Fibroblast of gingiva (primary cell): ENCODE measurements at places on chromosomes 6 and 20.
A peak's percentile ranks its signal among the peaks of the same experiment; 100 is the strongest.

GRCh38 chr6:32194825-32195651 is 2.6 kb upstream of the GPSM3 start:
- DNase-seq: peak; percentile 48

DNA sequence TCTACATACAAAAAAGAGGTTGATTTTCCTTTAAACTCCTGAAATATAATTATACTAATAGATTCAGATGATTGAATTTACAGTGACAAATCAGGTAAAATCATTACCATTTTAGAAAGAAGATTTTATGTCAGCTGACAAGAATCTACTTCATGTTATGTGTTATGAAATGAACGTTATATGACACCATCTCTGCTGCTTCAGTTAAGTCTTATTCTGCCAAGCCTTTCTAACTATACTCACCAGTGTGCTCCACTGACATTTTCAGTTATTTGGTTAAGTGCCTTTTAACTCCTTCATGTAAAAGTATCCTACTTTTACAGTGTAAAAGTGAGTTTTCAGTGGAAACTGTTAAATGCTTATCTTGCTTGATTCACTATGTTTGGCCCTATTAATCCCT is 80.4 kb downstream of the RWDD2A start:
- peak; percentile 62 for DNase-seq

GRCh38 chr6:42190554-42191183 is 4.1 kb downstream of the GUCA1B start:
- peak; percentile 27 for DNase-seq

GRCh38 chr6:130113201-130113710 is 94.9 kb downstream of the L3MBTL3 start:
- DNase-seq: no peak

DNA sequence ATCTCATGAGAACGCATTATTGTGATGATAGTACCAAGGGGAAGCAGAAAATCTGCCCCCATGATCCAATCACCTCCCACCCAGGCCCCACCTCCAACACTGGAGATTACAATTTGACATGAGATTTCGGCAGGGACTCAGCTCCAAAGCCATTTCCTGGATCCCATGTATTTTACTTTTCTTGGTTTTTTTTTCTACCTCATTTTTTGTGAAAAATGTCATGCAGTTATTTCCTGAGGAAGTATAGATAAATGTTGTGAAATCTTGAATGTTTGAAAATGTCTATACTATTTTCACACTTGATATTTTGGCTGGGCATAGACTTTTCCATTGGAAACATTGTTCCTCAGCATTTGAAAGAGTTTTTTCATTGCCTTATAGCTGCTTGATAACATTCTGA is 9.1 kb upstream of the BRPF3 start:
- no peak for DNase-seq
